ENCODE measurements at places on chromosomes 2 and 18. TPM values are rescaled to one million over a fixed set of nuclear protein-coding genes. Genes with fewer than 3 reads are reported as not detected.

Gene PSMA8
- total RNA-seq = not detected

Gene IL36B
- not detected for total RNA-seq

Gene CYP20A1
- total RNA-seq = 35.5 TPM

Gene KCNJ3
- total RNA-seq = not detected

Gene ZNF532
- 174 TPM for total RNA-seq

Gene SETBP1
- total RNA-seq = 16.8 TPM

DNA sequence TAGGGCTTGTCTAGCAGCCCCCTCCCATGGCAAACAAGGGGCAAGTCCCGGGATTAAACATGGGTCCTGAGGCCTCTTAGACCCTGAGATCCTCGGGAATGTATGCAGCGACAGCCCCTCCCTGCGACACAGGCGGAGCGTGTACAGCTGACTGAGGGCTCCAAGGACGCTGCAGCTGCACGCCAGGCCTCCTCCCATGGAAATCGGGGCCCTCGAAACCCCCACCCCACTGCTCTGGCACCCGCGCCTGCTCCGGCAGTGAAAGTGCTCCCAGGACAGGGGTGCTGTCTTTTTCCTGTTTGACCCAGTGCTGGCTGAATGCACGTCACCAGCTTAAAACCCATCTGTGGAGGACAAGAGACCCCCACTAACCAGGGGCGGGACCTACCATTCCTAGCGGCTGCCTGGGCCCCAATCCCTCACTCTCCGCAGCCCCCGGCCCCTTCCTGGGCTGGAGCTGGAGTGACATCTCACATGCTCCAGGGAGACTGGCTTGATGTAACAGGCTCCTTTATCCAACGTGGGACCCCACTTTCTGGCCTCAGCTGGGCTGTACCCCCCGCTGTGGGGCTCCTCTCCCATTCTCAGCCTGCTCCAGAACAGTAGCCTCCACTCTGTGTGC lies 247.7 kb downstream of the TWIST2 start:
- no peaks in the 10 kb centered on the region for H3K4me1 ChIP-seq
- H3K4me3 ChIP-seq = no peak overlapping the region
- no peaks in the 10 kb centered on the region for H3K36me3 ChIP-seq
- H3K27me3 ChIP-seq = no peaks in the 10 kb centered on the region
- DNase-seq = no peak
- no peak overlapping the region for H3K27ac ChIP-seq

DNA sequence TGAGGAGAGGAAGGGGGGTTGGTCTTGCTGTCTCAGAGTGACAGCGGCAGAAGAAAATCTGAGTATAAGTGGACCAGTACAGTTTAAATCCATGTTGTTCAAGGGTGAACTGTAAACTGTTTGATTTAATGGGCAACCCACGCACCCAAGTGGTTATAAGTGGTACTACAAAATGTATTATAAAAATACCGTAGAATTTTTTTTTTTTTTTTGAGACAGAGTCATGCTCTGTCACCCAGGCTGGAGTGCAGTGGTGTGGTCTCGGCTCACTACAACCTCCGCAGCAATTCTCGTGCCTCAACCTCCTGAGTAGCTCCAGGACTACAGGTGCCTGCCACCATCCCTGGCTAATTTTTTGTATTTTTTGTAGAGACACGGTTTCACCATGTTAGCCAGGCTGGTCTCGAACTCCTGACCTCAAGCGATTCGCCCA lies 2.1 kb upstream of the CHCHD5 start:
- no peak overlapping the region for H3K27ac ChIP-seq
- no peak for DNase-seq
- H3K4me3 ChIP-seq = no peak overlapping the region
- H3K4me1 ChIP-seq = peaks cover 5% of the 10 kb centered on the region
- no peaks in the 10 kb centered on the region for H3K36me3 ChIP-seq

GRCh38 chr2:49032936-49033335 lies 121.4 kb downstream of the FSHR start:
- no peak overlapping the region for H3K27ac ChIP-seq
- no peaks in the 10 kb centered on the region for H3K36me3 ChIP-seq
- no peak for DNase-seq

- no peaks in the 10 kb centered on the region for H3K36me3 ChIP-seq
- H3K27me3 ChIP-seq = no peaks in the 10 kb centered on the region
- no peak for DNase-seq
These were observed 32.9 kb upstream of the EHBP1 start for GRCh38 chr2:62672601-62673000.

GRCh38 chr2:222833410-222833809 lies 27.4 kb upstream of the ACSL3 start:
- DNase-seq = no peak
- no peaks in the 10 kb centered on the region for H3K36me3 ChIP-seq
- H3K27ac ChIP-seq = no peak overlapping the region
- H3K27me3 ChIP-seq = peaks cover 5% of the 10 kb centered on the region
- H3K4me1 ChIP-seq = no peaks in the 10 kb centered on the region
- H3K4me3 ChIP-seq = no peak overlapping the region

GRCh38 chr18:48418539-48419276 lies 9.5 kb upstream of the ZBTB7C start:
- no peaks in the 10 kb centered on the region for H3K36me3 ChIP-seq
- DNase-seq = no peak
- no peaks in the 10 kb centered on the region for H3K27me3 ChIP-seq
- H3K4me3 ChIP-seq = no peak overlapping the region

All from uterus (tissue), 4 donors.